Central memory CD8-positive, alpha-beta T cell (primary cell): ENCODE measurements at places on chromosomes 5 and 9.
A peak's percentile ranks its signal among the peaks of the same experiment; 100 is the strongest.

DNA sequence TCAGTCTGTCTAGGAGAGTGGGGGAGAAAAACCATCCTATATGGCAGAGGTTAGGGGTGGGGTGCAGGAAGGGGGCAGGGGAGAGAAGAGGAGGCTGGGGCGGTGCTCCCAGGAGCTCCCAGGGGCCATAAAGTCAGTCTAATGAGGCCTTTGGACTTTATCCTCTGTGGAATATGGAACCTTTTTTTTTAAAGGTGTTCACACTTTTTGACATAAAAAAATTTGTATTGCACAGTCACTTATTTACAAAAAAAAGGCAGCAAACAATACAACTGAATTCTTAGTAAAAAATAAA lies 51.9 kb upstream of the SYNPO start:
- no peak for DNase-seq
- H3K36me3 ChIP-seq = no peaks in the 10 kb centered on the region
- no peak overlapping the region for H3K4me3 ChIP-seq
- no peak overlapping the region for H3K27ac ChIP-seq

- H3K36me3 ChIP-seq = peaks cover 28% of the 10 kb centered on the region
- H3K27me3 ChIP-seq = no peaks in the 10 kb centered on the region
- peak overlapping the region; percentile 96 for H3K27ac ChIP-seq
- no peak overlapping the region for H3K4me3 ChIP-seq
Measured at GRCh38 chr9:120902569-120903535, 23.7 kb downstream of the TRAF1 start.

GRCh38 chr5:178793151-178793550 lies 62.7 kb upstream of the ZNF354A start:
- no peak overlapping the region for H3K27ac ChIP-seq
- no peaks in the 10 kb centered on the region for H3K36me3 ChIP-seq
- DNase-seq = no peak
- H3K4me3 ChIP-seq = no peak overlapping the region
- peaks cover 26% of the 10 kb centered on the region for H3K27me3 ChIP-seq

GRCh38 chr5:54757541-54757940 lies 227.9 kb downstream of the ESM1 start:
- H3K4me1 ChIP-seq = peaks cover 28% of the 10 kb centered on the region
- no peak for DNase-seq
- no peak overlapping the region for H3K27ac ChIP-seq
- H3K4me3 ChIP-seq = no peak overlapping the region
- H3K36me3 ChIP-seq = no peaks in the 10 kb centered on the region

DNA sequence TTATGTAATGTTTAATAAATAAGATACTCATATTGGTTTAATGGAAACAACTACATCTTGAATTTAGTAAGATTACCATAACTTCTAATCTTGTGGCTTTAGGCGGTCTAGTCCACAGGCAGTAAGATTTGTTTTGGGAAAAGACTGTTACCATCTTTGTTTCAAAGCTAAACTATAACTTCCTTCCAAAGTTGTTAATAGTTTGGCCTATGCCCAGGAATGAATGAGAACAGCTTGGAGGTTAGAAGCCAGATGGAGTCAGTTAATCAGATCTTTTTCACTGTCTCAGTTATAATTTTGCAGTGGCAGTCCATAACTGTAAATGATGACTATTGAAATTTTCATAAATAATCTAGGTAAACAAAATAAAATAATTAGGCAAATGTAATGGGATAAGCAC lies 241.8 kb upstream of the KLF9 start:
- H3K36me3 ChIP-seq = no peaks in the 10 kb centered on the region
- DNase-seq = no peak
- no peak overlapping the region for H3K27ac ChIP-seq
- no peaks in the 10 kb centered on the region for H3K4me1 ChIP-seq
- peaks cover 15% of the 10 kb centered on the region for H3K27me3 ChIP-seq
- no peak overlapping the region for H3K4me3 ChIP-seq

DNA sequence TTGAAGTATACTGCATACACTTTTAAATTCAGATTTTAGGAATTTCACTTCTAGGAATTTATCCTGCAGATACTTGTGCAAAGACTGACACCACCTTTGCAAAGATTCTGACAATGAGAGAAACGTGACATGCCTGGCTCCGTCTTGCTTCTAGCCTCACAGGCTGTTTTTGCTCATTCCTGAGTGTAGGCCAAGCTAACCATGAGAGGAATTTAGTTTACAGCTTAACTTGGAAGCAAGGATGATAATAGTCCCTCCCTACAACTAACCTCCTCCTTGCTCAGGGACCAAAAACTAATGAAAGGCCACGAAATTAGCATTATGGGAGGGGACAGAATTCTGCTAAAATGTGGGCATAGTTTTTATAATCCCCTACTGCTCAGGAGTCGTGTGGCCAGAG lies 31.1 kb downstream of the C5orf22 start:
- H3K27me3 ChIP-seq = peaks cover 26% of the 10 kb centered on the region
- no peak overlapping the region for H3K27ac ChIP-seq
- DNase-seq = no peak
- no peak overlapping the region for H3K4me3 ChIP-seq

DNA sequence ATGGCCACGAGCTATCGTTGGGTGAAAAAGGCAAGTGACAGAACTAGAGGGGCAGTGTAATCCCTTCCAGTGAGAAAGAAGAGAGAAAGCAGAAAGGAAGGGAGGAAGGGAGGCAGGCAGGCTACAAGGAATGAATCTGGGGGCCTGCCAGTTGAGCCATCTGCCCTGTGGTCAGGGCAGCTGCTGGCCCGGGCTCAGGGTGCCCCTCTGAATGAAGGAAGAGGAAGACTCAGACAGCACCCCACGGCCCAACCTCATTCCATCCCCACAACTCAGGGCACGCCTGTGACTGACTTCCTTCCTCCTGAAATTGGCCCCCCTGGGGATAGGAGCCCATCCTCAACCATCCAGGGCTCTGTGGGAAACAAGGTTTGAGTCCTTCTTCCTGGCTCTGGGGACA lies 20.3 kb upstream of the FLT4 start:
- DNase-seq = no peak
- peaks cover 6% of the 10 kb centered on the region for H3K36me3 ChIP-seq
- peaks cover 6% of the 10 kb centered on the region for H3K27me3 ChIP-seq
- H3K4me3 ChIP-seq = no peak overlapping the region

DNA sequence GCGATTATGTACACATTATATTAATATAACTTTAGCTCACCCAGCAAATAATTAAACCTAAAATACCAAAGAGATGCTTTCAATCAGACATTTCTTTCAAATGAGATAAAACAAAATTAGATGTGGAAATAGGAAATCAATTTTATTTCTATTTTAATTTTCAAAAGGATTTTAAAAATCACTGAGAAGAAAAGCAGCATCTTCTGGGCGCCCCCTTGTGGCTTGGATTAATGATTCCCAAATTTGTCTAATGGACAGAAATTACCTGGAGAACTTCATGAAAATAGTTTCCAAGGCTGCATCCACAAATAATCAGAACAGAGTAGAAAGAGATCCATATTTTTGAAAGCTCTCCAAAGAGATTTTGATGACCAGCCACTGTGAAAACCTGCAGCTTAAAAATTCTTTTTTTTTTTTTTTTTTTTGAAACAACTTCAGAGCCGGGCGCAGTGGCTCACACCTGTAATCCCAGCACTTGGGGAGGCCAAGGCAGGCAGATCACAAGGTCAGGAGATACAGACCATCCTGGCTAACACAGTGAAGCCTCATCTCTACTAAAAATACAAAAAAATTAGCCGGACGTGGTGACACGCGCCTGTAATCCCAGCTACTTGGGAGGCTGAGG lies 50.9 kb upstream of the CEMIP2 start:
- H3K27me3 ChIP-seq = no peaks in the 10 kb centered on the region
- H3K27ac ChIP-seq = no peak overlapping the region
- no peak overlapping the region for H3K4me3 ChIP-seq
- H3K36me3 ChIP-seq = no peaks in the 10 kb centered on the region
- peak; percentile 39 for DNase-seq

DNA sequence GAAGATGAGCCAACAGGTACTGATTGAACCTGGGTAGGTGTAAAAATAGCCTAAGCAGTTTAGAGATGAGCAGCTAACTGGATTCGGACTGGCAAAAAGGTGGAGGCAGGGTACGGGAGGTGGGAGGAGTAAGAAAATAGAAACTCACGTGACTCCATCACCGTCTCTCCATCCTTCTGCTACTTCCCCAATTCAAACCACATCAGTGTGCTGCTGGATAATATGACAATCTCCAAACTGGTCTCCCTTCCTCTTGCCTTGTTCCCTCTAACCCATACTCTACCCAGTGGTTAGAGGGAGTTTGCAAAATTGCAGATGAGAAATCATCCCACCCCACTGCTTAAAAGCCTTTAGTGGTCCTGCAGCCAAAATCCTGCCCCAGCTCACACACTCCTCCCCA lies 42.7 kb downstream of the RIGI start:
- no peaks in the 10 kb centered on the region for H3K27me3 ChIP-seq
- DNase-seq = no peak
- H3K4me3 ChIP-seq = no peak overlapping the region
- peaks cover 73% of the 10 kb centered on the region for H3K36me3 ChIP-seq

- no peaks in the 10 kb centered on the region for H3K4me1 ChIP-seq
- DNase-seq = no peak
- H3K27me3 ChIP-seq = no peaks in the 10 kb centered on the region
- peaks cover 1% of the 10 kb centered on the region for H3K36me3 ChIP-seq
Measured at GRCh38 chr5:57157131-57157530, 16.7 kb upstream of the GPBP1 start.

DNA sequence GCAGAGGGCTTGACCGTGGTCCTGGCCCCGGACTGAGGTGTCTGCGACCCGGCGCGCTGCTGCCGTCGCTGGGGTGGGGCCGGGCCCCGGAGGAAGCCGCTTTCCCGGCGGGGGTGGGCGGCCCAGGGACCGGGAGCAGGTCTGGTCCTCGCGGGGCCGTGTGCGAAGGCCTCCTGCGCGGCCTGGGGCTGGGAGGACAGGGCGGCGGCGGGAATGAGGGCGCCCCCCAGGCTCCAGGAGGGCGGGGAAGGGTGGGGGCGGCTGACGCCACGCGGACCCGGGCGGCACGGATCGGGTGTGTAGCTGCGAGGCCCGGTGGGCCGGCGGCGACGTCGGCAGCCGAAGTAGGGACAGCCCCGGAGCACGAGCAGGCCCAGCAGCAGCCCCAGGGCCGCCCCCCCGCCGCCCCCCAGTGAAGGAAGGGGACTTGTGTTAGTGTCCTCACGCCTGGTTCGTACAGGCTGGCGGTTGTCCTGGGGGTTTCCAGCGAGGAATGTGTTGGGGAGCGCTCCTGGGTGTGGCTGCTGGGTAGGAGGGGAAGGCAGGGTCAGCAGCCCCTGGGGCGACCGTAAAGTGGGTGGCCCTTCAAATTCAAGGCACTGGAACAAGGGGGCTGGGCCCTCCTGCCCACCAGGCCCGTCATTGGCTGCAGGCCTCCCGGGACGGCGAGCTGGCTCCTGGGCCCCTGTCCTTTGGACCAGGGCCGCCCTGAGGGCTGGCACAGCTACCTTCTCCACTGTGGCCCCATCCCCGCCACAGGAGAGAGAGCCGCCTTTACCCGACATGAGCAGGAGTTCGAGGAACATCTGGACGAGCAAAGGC lies 597 bp upstream of the TMEM250 start:
- no peak overlapping the region for H3K27ac ChIP-seq
- no peak for DNase-seq
- no peaks in the 10 kb centered on the region for H3K27me3 ChIP-seq

GRCh38 chr5:99258819-99259218 lies 330.0 kb upstream of the CHD1 start:
- H3K27ac ChIP-seq = no peak overlapping the region
- no peak overlapping the region for H3K4me3 ChIP-seq
- H3K36me3 ChIP-seq = no peaks in the 10 kb centered on the region
- H3K27me3 ChIP-seq = no peaks in the 10 kb centered on the region
- no peak for DNase-seq

- no peaks in the 10 kb centered on the region for H3K27me3 ChIP-seq
- no peak overlapping the region for H3K27ac ChIP-seq
- no peak overlapping the region for H3K4me3 ChIP-seq
- H3K36me3 ChIP-seq = no peaks in the 10 kb centered on the region
Measured at GRCh38 chr5:52773342-52773741, 14.4 kb upstream of the ITGA1 start.

DNA sequence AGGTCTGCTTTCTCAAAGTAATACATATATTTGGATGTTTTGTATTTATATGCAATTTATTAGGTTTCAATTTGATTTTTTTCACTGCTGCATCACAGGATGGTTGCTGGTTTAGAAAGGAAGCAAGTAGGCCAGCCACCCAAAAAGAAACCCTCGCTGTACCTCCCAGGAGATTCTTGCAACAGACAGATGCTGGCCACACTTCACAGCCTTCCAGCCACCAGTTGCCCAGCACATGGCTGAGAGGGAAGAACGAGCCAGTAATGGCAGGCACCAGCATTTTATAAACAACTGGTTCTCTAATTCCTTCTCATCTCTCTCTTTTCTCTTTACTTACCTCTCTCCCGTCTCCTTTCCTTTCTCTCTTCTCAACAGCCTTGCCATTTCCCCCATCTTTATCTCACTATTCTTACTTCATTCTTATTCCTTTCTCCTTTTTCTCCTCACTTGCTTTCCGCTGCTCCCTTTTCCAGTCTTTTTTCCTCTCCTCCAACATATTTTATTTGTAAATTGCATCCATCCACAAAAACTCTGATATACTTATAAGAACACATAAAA lies 38.9 kb downstream of the EFNA5 start:
- no peak for DNase-seq
- no peaks in the 10 kb centered on the region for H3K36me3 ChIP-seq
- no peak overlapping the region for H3K27ac ChIP-seq

GRCh38 chr5:81121836-81122630 lies 111.1 kb upstream of the CKMT2 start:
- no peaks in the 10 kb centered on the region for H3K27me3 ChIP-seq
- no peak overlapping the region for H3K27ac ChIP-seq
- no peak for DNase-seq
- H3K36me3 ChIP-seq = peaks cover 17% of the 10 kb centered on the region
- no peak overlapping the region for H3K4me3 ChIP-seq

DNA sequence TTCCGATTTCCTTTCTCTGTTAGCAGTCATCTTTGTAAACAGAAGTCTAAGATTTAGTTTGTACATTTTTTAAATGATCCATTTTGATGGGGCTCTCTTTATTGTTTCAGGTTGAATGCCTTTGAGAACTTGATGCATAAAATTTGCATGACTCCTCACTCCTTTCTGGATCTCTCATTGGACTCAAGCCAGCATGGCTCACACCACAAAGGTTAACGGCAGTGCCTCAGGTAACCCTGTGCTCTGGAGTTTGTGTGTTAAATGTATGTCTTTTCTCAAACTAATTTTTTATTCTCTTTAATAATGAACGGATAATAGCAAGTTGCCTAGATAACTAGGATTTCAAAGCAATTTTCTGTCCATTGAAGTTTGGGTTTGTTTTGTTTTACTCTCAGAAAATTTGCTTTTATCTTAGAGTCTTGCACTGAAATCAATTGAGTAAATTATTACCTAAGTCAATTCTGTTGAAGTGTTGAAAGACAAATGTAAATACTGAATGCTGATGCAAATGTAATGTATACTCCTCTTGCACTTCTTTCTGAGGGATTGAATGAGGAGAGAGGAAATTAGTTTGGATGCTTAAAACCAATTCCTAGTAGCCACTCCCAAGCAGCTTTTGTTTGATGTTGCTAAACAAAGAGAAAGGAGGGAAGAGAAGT lies 164.6 kb upstream of the DMRT1 start:
- no peak for DNase-seq
- no peak overlapping the region for H3K27ac ChIP-seq
- peaks cover 12% of the 10 kb centered on the region for H3K4me1 ChIP-seq
- no peaks in the 10 kb centered on the region for H3K36me3 ChIP-seq
- H3K4me3 ChIP-seq = peak overlapping the region; percentile 61
